ENCODE measurements at places on chromosomes 6 and 20. TPM values are rescaled to one million over a fixed set of nuclear protein-coding genes. Genes with fewer than 3 reads are reported as not detected.

The HS3ST5 gene
- total RNA-seq, result not detected

DNA sequence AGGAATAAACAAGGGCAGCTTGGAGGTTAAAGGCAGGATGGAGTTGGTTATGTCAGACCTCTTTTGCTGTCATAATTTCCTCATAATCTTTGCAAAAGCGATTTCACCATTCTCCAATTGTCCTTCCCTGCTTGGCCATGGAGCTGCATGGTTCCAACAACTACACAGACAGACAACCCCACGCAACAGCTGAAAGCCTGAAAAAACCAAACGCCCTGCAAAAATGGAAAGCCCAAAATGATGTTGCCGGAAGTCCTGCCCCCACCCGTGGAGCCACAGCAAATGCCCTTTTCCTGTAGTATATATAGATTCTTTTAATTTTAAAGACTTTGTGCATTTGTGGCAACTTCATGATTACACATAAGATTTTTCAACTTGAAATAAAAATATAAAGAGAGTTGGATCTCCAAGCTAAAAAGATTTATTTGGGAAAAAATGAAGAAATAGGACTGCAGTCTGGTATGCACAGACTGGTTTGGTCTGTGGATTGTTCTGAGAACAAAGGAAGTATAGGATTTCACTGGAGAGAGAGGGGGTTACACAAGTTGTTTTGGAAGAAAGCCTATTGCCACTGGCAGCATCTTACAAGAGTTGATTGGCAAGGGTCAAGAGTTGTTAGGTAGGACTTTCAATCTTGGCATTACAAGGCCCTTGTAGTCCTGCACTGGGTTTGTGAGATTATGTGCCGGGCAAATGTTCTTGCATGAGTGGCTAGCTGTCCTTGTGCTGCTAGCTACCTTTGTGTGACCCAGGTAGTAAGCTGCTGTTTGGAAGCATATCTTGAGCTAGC, 190.0 kb downstream of the C6orf118 start:
- no peak for ATAC-seq

The POU5F1 gene
- 0.16 TPM for total RNA-seq

DNA sequence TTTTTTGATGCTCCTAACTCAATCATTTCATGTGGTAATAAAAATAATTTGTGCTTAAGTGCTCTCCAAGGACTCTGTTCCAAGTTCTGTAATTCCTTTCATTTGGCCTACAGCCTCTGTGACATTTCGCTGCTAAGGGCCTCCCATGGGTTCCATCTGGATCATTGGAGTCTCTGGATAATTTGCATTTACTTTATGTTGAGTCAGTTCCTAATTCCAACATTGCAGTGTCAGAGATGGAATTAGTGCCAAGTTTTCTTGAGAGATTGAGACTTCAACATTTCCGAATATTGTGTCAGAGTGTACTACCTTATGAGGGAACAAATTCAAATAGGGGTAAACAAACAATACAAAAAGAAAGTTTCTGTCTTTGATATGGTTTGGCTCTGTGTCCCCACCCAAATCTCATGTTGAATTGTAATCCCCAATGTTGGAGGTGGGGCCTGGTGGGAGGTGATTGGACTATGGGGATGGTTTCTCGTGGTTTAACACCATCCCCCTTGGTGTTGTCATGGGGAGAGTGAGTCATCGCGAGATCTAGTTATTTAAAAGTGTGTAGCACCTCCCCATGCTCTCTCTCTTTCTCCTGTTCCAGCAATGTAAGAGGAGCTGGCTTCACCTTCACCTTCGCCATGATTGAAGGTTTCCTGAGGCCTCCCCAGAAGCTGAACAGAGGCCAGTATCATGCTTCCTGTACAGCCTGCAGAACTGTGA, 244.1 kb upstream of the TBX18 start:
- ATAC-seq, result no peak

The ZFAND3 gene
- 32.0 TPM for total RNA-seq

GRCh38 chr6:30740540-30740870, 2.0 kb downstream of the FLOT1 start:
- ATAC-seq, result no peak

GRCh38 chr6:10177704-10178103, 237.2 kb downstream of the TFAP2A start:
- no peak for ATAC-seq

The PRR3 gene
- 23.1 TPM for total RNA-seq

The SLC26A8 gene
- not detected for total RNA-seq

DNA sequence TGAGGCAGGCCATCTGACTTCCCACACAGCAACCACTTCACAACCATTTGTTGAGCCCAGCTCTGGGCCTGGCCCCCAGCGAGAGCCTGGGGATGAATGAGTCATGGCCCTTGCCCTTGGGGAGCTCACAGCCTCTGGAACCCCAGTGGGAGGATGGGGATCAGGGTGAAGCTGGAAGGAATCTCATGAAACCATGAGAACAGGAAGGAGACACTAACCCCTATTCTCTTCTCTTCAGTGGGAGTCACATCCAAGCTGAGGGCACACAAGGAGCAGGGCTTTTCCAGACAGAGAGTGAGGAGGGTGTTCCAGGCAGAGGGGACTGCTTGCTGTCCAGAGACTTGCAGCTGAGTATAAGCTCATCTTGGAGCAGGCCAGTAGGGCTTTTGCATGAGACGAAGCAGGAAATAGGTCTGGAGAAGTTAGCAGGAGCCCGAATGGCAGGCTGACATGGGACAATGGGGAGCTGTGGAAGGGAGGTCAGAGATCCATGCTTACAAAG, 7.5 kb downstream of the FOXS1 start:
- no peak for ATAC-seq

The RBM24 gene
- not detected for total RNA-seq

DNA sequence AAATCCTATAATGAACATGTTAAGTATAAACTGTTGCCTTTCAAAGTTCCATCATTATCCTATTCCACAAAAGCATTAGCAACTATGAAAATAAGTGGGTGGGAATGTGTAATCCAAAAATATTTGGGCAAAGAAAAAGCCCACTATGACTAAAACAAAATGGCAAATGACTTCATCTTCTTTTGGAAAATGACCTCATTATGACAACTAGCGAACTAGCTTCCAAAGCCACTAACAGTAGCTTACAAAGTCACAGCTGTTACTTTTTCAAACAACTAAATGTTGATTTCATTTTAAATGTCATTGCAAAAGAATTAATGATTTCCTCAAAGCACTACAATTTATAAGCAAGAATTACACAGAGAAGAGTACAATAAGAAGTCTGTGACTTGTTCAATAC, 49.8 kb upstream of the RUNX2 start:
- ATAC-seq, result no peak

The ZNF334 gene
- total RNA-seq, result 0.76 TPM

- ATAC-seq, result no peak
Measured at GRCh38 chr6:170222498-170223471, 68.1 kb downstream of the DLL1 start.

GRCh38 chr6:71452697-71453370, 164.2 kb downstream of the OGFRL1 start:
- ATAC-seq, result no peak

The GABRR2 gene
- total RNA-seq, result 0.71 TPM

The TXLNB gene
- 0.37 TPM for total RNA-seq

DNA sequence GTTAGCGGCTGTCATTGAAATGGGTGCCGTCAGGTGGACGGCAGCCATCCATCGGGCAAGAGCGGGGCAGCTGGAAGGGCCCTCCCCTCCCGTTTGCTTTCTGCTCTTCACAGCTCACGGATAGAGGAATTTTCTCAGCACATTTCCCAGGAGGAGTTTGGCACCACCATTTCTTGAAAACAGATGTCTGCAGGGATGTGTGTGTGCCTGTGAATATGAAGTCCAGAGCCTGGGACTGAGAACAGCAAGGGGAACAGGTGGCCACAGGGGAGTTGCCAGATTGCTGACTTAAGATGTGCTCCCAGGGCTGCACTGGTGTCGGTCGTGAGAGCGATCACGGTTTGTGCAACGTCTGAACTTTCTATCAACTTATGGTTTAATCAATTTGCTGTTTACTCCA, 22.1 kb upstream of the ECI2 start:
- no peak for ATAC-seq

The OLIG3 gene
- 3.5 TPM for total RNA-seq

The SPTLC3 gene
- not detected for total RNA-seq

DNA sequence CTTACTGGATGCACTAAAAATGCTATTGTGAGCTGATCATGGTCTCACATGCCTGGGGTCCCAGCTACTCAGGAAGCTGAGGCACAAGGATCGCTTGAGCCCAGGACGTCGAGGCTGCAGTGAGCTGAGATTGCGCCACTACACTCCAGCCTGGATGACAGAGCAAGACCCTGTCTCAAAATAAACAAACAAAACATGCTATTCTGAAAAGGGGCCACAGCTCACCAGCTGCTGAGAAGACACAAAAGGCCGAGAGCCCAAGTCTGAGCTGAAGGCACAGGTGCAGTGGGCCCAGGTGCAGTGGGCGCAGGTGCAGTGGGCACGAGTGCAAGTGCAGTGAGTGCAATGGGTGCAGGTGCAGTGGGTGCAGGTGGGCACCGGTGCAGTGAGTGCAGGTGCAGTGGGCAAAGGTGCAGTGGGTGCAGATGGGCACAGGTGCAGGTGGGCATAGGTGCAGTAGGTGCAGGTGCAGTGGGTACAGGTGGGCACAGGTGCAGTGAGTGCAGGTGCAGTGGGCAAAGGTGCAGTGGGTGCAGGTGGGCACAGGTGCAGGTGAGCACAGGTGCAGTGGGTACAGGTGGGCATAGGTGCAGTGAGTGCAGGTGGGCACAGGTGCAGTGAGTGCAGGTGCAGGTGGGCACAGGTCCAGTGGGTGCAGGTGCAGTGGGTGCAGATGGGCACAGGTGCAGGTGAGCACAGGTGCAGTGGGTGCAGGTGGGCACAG, 16.0 kb downstream of the ZBTB46 start:
- no peak for ATAC-seq

- ATAC-seq, result no peak
Measured at GRCh38 chr20:21358737-21359136, 38.6 kb downstream of the NKX2-4 start.

The HAO1 gene
- not detected for total RNA-seq

The SLC2A10 gene
- not detected for total RNA-seq

GRCh38 chr6:162488444-162488843, 239.1 kb downstream of the PRKN start:
- ATAC-seq, result no peak

DNA sequence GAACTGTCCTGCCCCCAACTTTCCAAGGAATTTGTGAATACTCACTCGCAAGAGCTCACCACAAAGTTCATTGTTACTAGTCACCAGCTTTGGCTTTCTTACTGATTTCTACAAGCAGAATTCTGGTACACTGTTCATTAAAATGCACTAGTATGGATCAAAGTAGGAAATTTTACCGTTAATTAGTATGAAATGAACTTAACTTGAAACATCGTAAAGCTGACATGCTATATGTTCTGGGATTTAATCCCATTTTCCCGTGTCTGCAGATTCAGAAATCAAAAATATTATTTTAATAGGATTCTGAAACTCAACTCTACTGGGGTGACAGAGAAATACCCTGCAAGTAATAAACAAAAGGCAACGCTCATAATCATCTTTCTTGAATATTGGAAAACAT, 399.3 kb downstream of the DOK5 start:
- ATAC-seq, result no peak

- no peak for ATAC-seq
Measured at GRCh38 chr6:119331663-119332286, 17.8 kb downstream of the MAN1A1 start.

DNA sequence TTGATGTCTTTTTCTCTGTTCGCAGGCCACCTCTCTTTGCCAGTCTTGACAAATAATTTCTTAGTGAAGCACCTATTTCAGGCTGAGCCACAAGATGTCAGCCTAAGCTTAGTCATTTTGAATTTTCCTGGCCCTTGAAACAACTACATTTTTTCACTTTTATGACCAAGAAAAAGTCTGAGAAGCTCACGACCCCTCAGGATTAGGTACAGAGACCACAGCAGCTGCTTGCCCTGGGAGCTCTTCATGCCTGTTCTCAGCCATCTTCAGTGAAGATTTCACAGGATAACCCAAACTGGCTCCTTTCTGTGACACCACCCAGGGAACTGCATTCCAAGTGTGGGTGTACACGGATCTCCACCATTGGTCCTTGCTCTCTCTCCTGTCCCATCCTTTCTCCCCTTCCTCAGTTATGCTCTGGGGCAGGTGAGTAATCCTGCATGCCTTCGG, 38.4 kb upstream of the SPTLC3 start:
- no peak for ATAC-seq

The PAX1 gene
- not detected for total RNA-seq

- ATAC-seq, result no peak
Measured at GRCh38 chr6:63530182-63530581, 42.1 kb upstream of the LOC128125822 start.

DNA sequence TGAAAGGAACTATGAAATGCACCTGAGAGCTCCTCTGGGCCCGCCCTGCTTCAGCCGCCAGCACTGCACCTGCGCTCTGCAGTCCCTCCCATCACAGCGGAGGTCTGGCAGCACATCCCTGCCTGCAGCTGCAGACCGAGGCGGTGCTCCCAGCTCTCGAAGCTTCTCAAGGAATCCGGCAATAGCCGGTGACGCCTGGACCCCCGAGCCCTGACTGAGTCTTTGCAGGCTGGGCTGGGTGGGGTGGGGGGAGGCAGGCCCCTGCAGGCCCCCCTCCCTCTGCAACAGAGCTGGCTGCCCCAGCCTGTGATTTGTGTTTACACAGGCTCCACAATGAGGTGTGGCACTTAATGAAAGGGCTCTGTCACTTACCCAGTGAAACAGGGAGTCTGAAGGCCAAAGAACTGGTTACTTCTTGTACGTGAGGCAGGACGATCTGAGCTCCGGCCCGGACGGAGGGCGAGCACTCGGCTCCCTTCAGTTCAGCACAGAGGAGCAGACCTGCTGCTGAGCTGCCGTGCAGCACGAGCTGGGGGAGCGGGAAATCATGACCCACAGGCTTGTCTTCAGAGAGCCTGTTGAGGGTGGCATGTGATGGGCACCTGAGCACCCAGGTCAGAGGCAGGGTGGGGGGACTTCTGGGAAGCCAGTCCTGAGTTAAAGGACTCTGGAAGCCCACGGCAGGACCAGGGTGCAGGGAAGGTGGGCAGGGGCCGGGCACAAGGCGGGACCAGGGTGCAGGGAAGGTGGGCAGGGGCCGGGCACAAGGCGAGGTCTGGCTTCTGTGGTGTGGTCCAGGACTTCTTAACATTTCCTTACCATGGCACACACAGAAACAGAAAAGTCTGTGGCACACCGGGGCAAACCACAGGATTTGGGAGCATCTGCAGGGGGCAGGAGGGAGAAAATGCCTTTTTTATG, 192.3 kb upstream of the THBS2 start:
- no peak for ATAC-seq

- no peak for ATAC-seq
Measured at GRCh38 chr6:163414946-163415619, 565 bp downstream of the QKI start.
